ENCODE measurements at places on chromosomes 16 and 17.

GRCh38 chr17:17924131-17924856, 47.9 kb downstream of the TOM1L2 start:
- DNase-seq: no peak

DNA sequence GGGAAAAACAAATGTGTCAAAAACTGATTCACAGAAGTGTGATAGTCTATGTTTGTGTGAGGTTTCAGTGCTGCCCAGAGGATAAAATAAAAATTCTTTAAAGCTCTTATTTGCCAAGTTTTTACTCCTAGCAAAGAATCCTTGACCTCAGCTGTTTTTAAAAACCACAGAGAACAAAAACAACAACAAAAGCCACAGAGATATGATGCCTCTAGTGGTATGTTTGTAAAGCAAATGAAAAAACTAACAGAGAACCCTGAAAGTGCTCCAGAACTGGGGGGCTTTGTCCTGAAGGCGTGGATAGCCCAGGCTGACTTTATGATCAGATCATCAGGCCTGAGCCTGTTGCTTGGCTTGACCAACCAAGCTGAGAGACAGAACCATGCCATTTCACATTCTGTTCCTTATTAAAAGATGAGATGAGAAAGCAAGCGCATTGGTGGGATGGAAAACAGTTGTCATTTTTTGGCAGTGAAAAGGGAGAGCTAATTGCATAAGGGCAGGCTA, 411.0 kb downstream of the CPPED1 start:
- DNase-seq: no peak

GRCh38 chr17:78677303-78678221, 100.4 kb upstream of the DNAH17 start:
- no peak for DNase-seq

GRCh38 chr17:42548070-42548837, 4.5 kb upstream of the HSD17B1 start:
- DNase-seq: peak; percentile 81

DNA sequence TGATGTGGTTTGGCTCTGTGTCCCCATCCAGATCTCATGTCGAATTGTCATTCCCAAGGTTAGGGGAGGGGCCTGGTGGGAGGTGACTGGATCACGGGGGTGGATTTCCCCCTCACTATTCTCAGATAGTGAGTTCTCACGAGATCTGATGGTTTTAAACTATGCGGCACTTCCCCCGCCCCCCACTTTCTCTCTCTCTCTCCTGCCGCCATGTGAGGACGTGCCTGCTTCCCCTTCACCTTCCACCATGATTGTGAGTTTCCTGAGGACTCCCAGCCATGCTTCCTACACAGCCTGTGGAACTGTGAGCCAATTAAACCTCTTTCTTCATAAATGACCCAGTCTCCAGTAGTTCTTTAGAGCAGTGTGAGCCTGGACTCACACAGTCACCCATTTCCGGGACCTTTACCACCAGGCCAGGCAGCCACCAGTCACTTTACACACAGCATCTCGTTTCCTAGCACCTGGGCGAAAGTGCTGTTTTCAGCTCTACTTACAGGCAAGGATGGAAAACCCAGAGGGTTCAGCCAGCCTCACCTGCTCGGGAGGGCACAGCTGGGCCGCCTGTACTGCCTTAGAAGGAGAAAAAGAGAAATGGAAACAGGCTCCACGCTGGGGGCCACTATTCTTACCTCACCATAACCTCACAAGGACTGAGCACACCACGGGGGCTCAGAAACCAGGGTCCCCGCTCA, 13.8 kb upstream of the ZC3H18 start:
- DNase-seq: no peak

GRCh38 chr16:4176906-4177417, 60.7 kb upstream of the ADCY9 start:
- no peak for DNase-seq

GRCh38 chr17:4881761-4882555, 17.4 kb upstream of the C17orf107 start:
- DNase-seq: peak; percentile 59

DNA sequence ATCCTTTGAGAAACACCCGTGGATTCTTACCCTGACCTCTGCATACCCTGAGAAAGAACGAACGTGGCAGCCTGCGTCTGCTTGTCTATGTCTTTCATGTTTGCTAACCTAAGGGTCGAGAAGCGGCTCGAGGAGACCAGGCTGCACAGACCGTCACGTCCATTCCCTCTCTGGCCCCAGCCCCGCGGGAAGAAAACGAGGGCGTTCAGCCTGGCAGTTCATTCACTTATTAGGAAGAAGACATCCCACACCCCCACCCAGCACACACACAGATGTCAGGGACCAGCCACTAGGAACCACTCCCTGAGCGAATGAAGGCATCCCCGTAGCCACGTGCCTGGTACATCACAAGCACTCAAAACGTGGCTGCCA, 655 bp upstream of the MTHFSD start:
- DNase-seq: no peak

DNA sequence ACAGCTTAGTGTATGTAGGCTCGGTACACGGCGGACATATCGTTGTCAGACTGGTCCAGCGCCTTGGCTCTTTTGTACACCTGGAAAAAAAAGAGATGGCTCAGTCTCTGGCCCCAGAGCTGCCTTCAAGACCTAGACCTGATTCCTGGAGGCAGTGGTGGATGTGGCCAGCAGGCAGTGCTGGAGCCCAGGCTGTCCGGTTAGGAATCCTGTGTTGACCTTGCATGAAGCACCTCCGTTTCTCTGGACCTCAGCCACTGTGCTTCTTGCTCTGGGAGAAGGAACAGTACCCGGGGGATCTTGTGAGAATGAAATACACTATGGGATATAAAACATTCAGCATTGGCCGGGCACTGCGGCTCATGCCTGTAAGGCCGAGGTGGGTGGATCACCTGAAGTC, 2.8 kb upstream of the ROGDI start:
- DNase-seq: no peak

DNA sequence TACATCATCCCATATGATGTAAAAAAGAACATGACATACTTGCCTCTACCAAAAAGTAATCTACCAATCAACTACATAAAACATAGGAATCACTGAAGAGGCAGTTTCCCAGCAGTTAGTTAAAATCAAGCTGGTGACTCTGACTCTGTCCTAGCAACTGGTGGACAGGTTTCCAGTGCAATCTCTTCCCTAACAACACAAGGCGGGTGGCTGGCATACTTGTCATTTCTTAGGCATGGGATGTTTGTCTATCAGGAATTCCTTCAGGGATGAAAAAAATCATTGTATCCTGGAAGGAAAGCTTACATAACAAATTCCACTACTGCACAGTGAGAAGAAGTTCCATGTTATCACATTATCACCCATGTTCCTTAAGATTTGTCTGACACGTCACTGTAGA, 50.9 kb downstream of the HELZ start:
- DNase-seq: no peak

DNA sequence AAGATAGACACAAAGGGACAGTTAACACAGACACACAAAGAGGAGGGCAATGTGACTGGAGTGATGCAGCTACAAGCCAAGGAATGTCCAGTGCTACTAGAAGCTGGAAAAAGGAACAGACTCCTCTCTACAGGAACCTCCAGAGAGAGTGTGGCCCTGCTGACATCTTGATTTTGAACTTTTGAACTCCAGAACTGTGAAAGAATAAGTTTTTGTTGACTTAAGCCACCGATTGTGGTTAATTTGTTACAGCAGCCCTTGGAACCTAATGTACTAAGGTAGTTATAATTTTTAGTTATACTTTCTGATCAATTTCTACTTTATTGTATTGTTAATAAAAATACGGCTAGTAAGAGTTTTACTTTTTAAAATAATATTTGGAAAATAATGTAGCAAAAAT, 129.1 kb downstream of the MYO1D start:
- no peak for DNase-seq

DNA sequence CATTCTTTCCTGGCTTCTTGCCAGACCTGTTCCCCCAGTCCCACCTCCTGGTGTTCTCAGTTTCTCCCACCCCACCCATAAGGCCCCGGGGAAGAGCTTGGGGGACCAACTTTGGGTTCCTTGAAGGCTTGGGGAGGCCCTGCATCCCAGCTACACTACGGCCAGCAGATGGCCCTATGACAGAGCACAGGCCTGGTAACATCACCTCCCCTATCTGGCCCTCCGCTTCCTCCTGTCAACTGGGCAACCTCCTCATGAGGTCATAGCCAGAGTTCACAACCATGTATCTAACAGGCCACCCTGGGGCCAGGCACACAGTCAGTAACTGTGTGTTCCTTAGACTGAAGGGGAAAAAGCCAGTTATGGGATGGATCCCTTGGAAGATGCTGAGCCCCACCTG, 31.4 kb downstream of the MYO15A start:
- DNase-seq: no peak

- DNase-seq: no peak
These were observed 39.5 kb downstream of the DYNLRB2 start for GRCh38 chr16:80580109-80580832.

- DNase-seq: no peak
These were observed 238.4 kb downstream of the BCAS3 start for GRCh38 chr17:60916043-60916442.

GRCh38 chr17:2749058-2749783, at the start of gene CCDC92B:
CCDC92B (minus strand) TSS chr17:2749652; CDS start chr17:2735145, 14,507 bp downstream.
- peak; percentile 84 for DNase-seq

DNA sequence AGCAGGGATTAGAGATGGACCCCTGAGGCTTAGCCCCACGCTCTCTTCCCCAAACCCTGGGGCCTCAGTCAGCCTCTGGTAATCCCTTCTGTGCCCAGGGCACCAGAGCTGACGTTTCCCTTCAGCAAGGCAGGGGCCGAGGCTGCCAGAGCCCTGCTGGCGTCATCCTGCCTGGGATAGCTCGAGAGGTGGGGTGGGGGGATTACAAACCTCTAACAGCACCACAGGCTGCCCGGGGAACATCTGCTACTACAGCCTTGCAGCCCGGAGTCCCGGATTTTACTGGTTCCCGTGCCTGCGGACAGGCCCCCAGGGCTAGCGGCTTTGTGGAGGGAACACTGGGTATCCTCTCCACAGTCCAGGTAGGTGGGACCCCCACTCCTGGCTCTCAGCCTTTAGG, at the start of gene AANAT:
AANAT (plus strand) TSS at position 238 of the 400 bp plus-strand sequence. CDS start 1,144 bp downstream, outside the sequence.
- DNase-seq: peak; percentile 77

- no peak for DNase-seq
These were observed 981 bp upstream of the DUXB start for GRCh38 chr16:75702242-75702641.

DNA sequence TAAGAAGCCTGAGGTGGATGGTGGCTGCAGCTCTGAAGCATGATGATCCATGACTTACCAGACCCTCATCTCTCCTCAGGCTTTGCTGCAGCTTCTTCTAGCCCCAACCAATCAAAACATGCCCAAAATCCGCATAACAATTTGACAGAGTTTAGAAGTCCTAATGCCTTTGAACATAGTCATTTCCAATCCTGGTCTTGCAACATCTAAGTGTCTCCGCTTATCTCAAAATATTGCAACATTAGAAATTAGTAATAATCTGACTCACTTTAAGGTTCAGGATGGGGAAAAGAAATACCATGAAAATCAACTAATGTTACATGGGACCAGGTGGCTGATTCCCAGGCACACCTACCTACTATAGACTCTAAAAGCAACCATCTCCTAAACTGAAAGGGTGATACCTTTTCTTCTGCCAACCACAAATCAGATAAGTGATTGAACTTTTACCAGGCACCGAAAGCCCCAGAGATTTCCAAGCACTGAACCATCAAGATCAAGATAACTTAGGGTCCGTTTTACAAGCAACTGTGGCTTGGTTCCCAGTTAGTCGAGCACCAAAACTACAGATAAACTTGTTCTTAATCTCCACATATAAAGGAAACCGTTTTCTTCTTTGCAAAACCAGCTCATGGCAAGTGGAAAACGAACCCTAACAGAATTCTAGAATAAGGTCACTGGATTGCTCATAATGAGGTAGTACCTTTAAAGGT, 14.0 kb downstream of the ERN1 start:
- no peak for DNase-seq

DNA sequence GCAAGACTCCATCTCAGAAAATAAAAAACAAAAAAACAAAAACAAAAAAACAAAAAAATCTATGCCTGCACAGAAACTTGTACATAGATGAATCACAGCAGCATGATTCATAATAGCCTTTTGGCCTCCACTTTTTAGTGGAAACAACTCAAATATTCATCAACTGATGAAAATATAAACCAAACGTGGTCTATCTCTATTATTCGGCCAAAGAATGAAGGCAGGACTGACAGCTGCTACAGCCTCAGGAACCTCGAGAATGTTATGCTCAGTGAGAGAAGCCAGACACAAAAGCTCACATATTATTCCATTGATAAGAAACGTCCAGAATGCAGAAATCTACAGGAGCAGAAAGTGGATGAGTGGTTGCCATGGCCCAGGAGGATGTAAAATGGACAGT, 19.8 kb downstream of the PPL start:
- no peak for DNase-seq

DNA sequence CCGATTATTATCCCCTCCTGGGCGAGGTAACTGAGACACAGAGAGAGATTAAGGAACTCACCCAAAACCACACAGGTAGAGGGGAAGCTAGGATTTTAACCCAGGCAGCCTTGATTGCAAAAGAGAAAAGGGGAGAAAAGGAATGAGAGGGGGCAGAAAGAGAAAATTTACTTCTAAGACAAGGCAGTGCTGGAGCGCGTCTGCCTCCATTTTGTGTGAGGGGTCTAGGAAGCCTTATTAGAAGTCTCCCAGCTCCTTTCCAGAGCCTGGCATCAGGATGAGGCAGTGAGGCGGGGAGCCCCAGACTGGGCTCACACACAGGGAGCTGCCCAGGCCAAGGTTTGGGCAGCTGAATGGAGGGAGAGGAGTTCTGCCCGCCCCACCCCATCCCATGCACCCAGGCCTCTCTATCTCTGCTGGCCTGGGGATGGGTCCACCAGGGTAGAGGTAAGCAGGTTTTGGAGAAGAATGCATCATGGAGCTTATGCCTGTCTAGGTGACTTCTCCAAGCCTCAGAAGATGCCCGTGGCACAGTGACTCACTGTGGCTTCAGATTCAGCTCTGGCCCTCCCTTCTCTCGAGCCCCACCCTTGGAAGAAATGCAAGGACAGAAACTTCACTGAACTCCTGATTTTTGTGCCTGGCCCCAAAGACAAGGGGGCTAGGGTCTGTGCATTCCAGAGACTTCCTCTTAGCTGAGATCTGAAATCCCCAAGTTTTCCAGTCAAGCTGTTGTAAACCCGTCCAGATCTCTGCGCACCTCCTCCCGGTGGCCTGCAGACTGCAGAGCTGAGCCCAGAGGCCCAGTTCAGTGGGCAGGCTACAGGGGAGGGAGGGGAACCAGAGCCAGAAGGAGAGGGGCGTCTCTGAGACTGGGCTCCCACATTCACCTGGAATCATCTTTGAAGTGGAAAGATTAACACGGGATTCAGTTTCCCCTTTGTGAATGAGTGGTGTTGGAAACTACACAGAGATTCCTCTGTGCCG, 95.1 kb upstream of the CDH5 start:
- DNase-seq: no peak

GRCh38 chr17:50316016-50316587, 29.8 kb upstream of the XYLT2 start:
- DNase-seq: no peak
